ENCODE measurements at places on chromosomes 7 and 10.

DNA sequence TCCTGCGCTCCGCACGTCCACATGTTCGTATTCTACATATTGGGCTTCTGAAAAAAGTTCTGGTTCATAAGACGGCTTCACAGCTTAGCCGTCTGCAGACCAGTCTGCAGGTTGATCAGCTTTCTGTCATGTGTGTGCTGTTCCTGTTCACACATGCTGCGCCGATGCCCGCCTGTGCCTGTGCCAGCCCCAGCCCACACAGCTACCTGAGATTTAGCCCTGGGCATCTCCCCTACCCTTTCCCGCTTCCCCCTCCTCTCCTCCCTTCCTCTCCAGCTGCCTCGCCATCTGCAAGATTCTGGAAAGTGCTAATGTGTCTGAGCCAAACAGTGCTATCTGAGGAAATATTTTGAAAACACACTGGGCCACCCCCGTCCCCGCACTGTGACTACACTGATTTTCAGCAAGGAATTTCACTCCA, 7.1 kb downstream of the CHST3 start:
- no peak for DNase-seq

DNA sequence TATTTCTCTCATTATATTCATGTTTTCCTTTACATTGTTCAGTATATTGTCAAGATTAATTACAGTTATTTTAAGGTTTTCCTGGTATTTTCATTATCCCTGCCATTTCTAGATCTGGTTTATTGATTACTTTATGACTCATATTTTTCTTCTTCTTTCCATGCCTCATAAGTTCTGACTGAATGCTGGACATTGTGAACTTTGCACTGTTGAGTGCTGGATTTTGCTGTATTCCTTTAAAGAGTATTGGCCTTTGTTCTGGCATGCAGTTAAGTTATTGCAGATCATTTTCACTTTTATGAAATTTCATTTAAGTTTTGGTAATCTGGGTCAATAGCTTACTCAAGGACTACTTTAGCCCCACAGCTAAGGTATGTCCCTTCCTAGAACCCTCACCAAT, 73.1 kb downstream of the KLF6 start:
- no peak for DNase-seq

GRCh38 chr10:99161165-99161564, 74.5 kb downstream of the HPSE2 start:
- no peak for DNase-seq

GRCh38 chr10:84097787-84098353, 41.4 kb upstream of the GHITM start:
- DNase-seq, result no peak

DNA sequence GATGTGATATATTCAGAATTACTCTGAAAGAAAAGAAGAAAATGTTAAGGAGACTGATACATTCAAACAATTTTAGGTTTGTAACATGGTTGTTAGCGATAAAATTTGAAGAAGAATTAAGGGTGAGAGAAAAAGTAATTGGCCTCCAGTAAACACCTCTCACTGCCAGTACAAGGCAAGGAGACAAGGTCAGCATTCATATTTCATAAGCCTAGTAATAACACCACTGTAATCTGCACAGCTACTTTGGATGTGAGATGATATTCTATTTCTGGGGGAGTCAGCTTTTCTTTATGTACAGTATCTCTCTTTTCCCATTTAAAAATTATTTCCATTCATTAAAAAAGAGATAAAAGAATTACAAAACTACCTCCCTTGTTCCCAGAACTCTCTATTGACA, 621.1 kb downstream of the NRG3 start:
- no peak for DNase-seq

DNA sequence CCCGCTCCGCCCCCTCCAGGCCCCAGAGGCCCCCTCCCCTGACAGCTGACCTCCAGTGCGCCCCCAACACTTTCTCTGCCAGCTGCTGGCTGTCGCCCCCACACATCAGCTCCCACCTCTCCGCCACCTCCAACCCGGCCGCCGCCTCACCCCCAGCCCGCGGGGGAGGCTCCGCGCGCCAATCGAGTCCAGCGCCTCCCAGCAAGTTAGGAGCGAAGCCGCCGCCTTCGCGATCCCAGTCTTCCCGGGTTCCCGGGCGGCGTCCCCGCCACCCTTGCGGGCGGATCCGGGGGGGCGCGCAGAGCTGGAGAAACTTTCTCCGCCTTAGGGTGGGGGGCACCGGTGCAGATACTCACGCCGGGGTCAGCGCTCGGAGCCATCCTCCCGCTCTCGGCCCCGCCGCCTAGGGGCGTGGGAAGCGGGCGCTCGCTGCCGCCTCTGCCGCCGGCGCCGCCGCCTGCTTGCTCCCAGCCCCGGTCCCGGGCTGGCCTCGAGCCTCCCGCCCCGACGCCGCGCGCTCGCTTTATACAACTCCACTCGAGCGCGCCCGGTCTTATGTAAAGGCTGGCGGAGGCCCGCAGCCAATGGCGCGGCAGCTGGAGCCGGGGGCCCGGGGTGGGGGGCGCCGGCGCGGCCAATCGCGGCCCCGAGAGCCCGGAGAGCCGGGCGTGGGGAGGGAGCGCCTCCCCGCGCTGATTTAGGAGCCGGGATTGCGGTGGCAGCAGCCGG, at the start of gene CRTAC1:
CRTAC1 (minus strand) TSS at position 529 of the 729 bp plus-strand sequence; CDS start at position 380, 149 bp downstream.
- no peak for DNase-seq

- no peak for DNase-seq
Observed at GRCh38 chr10:95430231-95430951, 130.8 kb downstream of the SORBS1 start.

GRCh38 chr7:149495785-149496641, 1.6 kb downstream of the ZNF746 start:
- no peak for DNase-seq

DNA sequence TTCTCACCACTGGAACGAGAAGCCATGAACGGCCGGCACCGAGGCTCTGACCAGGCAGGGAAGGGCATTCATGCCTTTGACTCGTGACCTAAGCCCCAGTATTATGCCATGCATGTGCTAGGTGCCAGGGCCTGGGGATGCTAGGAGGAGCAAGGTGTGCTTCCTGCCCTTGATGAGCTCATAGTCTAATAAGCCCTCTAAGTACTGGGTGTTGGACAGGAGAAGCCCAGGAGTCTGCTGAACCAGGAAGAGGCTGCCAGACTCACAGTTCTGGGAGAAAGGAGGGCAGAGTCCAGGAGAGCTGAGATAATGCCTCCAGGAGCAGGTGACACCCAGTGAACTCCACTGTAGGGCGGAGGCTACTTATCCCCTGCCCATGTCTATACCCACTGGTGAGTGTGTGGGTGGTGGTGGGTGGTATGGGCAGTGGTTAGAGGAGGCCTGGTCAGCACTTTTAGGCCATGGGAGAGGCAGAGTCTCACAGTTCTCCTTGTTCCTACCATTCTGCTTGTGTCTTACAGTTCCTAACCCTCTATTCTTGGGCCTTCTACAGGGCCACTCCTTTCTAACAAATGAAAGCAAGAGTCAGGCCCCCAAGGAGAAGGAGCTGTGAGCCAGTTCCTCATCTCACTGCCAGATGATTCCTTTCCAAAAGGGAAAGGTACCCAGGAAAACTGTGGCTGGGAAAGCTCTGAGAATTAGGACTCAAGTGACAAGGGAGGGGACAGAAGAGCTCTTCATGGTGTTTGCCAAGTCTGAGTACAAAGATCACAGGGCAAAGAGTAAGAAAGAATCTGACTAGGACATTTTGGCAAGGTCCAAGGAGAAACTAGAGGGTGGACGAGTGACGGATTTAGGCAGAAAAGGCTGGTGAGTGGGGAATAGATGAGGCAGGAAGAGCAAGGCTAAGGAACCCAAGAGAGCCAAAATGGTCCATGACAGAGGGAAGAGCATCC, 3.6 kb upstream of the MXI1 start:
- no peak for DNase-seq

- no peak for DNase-seq
Observed at GRCh38 chr10:97020452-97021400, 165.0 kb downstream of the SLIT1 start.

- no peak for DNase-seq
Observed at GRCh38 chr7:95996174-95996573, 223.8 kb downstream of the DYNC1I1 start.

GRCh38 chr10:96272316-96273280, 1.2 kb upstream of the BLNK start:
- DNase-seq, result no peak

DNA sequence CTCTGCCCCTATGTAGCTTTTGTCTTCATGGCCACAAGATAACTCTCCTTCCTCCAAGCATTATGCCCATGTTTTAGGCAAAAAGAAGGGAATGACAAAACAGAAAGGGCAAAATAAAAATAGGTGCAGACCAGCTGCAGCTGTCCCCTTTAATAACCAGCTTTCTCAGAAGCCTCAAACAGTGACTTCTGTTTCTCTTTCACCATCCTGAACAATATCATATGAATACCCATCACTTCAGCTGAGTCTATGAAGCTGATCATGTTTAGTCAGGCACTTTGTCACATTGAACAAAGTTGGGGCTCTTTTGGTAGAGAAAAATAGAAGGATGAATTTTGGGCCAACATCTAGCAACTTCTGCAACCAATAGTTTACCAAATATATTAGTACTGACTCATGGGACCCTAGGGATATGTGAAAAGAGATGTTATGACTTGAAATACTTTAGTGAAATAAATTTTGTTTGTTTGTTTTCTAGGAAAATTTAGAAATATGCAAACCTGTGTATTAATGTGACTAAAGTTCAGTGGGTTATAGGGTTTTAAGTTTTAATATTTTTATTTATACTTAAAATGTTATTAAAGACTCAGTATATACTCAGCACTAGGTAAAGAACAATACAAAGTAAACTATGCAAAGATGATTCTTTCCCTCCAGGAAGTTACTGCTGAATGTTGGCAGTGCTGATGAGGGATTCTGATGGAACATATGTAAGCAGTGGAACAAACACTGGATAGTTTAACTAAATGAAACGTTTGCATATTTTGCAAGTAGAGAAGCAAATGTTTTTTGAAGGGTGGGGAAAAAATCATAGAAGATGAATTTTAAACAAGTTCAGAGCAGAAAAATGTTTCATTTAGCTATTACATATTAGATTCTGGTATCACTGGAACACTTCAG, 133.7 kb downstream of the FOXP2 start:
- no peak for DNase-seq
